A549 (cell line): ENCODE measurements at places on chromosomes 6 and 20. TPM values are rescaled to one million over a fixed set of nuclear protein-coding genes. Genes with fewer than 3 reads are reported as not detected.

The OPRL1 gene
- polyA plus RNA-seq, result 0.83 to 1.5 TPM (median 1.2 TPM) in 3 replicates

The SIRPG gene
- polyA plus RNA-seq, result not detected in 3 replicates

The RUNX2 gene
- polyA plus RNA-seq, result 0.83 to 0.94 TPM (median 0.83 TPM) in 3 replicates

DNA sequence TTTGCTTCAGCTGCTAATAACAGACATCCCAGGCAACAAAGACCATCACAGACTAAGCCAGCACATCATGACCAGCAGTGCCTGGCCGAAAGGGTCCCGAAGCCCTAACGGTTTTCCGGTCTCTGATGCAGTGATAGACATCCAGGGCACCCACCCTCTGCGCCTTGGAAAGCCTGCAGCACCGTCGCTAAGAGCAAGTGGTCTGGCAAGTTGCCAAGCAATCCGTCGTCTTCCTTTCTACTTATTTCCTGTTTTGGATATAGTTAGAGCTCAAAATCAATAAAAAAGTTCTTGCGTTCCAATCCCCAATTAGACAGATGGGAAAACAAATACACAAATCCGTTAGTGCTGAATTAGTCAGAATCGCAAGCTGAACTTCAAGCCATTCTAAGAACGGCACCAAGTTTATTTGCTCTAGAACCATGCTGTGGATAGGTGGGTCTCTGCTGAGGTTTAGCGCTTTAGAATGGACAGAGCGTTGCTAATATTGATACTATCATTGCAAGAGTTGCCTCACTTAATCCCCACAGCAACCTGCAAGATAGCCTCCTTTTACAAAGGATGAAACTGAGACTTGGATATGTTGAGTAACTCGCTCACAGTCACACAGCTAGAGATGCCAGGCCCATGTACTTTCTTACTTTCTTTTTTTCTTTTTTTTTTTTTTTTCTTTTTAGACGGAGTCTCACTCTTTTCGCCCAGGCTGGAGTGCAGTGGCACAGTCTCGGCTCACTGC lies 163.3 kb upstream of the SNX9 start:
- no peak for DNase-seq
